Thymus (tissue), 14 donors: ENCODE measurements at places on chromosomes 7 and 10.
A peak's percentile ranks its signal among the peaks of the same experiment; 100 is the strongest.

- DNase-seq, result no peak
Observed at GRCh38 chr10:47077941-47078340, 166.7 kb downstream of the PTPN20 start.

DNA sequence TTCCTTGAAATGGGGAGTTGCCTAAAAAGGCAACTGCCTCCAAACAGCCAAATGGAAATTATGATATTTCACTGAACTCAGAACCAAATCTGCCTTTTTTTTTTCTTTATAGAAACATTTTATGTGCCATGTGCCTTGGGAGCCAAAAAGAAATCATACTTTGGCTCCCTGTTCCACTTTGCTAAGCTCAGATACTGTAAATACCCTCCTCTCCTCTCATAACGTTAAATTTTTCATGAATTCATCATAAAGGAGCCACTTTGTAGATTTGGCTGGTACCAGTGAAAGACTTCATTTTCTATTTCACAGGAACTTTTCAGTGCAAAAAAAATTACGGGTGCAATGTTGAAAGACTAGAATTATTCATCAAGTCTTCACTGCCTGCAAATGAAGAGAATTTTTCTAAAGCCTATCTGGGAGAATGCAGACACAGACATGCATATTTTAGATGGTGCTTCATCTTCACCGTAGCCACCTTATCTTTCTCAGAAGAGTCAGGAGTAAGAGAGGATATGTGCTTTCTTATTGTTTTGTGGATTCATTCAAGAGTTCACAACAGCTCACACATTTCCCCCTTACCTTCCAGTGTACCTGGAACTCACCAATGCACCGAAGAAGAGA, 742.3 kb upstream of the GALNT17 start:
- no peak for DNase-seq

DNA sequence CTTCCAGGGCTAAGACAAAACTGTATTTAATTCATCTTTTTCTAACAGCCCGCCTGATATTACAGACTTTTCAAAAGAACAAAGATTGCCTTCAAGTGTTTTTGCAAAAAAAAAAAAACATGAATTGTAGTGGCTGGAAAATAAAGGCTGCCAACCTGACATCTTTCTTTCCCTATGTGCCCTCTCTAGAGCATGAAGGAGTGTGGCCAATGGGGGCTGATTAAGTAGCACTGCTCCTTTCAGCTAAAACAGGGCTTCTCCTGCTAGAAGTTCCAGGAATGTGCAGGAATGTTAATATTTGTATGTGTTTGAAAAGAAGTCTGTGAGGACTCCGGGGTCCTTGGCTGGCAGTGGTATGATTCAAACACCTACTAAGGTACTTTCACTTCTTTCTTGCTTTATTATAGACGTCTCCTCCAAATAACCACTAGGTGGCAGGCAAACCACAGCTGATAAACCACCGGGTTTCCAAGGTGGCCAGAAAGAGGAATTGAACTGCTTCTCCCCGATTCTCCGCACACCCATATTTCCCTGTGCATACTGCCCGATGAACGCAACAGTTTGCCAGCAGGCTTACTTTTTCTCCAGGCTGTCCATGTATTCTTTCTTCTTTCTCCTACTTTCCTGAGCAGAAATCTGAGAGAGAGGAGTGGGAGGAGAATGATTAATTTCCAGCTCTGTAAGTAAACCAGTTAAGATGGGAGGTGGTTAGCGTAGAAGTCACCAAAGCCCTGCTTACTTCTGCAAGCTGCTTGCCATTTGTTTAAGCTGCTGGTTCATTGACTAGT, 56.8 kb upstream of the DGKI start:
- DNase-seq, result peak; percentile 74

- DNase-seq, result no peak
Observed at GRCh38 chr10:110708776-110709443, 64.8 kb downstream of the RBM20 start.

DNA sequence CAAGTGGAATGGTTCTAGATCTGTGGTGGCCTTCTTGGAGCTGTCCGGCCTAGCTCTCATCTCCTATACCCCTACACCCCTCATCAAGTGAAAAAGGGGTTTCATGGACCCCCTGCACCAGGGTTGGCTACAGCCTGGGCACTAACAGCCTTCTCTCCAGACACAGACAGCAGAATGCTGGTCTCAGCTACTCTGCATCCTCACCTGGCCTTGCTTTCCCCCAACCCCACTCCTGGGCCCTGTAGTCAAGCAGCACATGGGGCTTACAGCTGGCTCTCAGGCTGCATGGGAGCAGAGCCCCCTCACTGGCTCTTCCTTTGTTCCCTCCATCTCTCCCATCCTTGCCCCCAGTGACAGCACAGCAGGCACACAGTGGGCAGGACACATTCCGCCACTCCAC, 20.8 kb upstream of the TMEM273 start:
- DNase-seq, result no peak
